ENCODE measurements at places on chromosomes 1 and 21.

GRCh38 chr1:113488576-113489177 lies 98.4 kb downstream of the MAGI3 start:
- no peak for DNase-seq

GRCh38 chr1:64019818-64020217 lies 183.6 kb upstream of the UBE2U start:
- DNase-seq = no peak

DNA sequence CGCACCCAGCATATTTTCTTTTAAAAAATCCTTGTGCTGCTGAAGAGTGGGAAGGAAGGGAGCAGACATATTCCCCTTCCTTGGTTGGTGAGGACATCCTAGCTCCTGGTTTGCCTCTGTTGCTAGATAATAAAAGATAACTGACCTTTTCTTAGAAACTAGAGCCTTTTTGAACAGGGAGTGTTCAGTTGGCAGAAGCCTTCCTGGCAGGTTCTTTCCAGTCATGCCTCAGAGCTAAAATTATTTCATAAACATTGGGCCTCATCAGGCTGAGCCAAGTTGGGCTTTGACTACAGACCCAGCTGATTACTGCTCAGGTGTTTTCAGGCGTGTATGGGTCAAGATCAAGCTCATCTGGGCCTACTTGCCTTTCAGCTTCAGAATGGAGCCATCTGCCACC lies 22.7 kb upstream of the SH3BGRL3 start:
- no peak for DNase-seq

GRCh38 chr1:193222056-193222615 lies 35.7 kb upstream of the B3GALT2 start:
- DNase-seq = no peak

DNA sequence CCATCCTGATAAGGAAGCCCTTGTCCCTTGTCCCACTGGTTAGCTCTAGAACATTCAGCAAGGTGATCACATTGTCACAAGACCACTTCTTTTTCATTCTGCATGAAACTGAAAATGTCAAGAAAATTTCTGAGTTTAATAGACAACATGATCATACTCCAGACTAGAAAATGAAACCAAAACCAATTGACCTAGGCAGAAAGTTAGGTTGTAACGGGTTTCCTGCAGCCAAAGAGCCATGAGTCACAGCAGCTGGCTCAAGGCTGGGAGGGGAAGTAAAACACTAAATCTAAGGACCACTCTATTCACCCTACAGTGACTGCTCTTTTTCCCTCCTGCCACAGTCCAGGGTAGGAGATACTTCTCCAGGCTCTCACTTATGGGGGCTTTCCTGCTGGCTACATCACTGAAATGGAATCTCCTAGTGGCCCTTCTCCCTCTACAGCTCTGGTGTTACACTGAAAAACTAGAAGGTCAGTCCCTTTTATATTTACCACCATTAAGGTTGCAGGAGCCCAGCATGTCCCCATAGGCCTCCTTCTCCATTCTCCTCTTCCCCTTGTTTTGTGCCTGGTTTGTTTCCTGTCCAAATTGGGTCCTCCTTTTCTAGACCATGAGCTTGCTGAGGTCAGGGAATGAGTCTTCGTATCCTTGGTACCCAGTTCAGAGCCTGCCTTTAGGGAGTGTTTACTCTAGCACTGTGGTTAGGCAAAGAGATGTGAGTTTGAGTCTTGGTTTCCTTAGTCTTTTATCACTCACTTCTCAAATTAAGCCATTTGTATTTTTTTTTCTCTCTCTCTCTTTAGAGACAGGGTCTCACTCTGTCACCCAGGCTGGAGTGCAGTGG lies 236.5 kb upstream of the JUN start:
- DNase-seq = no peak

DNA sequence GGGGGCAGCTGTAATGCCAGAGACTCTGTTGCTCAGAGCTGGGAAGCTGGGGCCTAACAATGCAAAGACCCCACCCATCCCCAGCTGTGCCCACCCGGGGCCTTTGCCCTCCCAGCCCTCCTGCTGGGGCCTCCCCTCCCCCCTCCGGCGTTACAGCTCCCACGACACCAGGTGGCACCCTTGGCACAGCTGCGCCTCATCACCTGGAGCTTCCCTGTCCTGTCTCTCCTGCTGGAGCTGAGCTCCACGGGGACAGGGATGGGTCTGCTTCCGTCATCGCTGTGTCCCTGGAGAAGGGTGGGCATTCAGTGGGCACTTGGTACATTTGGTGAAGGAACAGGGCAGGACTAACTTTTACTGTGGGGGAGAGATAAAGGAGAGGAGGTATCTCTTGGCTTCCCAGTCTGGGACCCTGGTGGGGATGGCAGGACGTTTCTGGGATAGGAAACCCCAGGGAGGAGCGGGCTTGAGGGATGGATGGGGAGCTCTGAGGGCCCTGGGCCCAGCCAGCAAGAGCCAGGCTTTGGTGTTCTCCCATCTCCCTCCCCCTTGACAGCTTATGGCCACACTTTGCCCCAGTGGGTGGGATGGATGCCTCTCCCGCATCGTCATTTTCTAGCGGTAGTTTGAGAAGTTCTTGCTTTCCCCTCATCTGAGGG lies 453.2 kb downstream of the PTPRU start:
- no peak for DNase-seq

GRCh38 chr1:61518670-61519400 lies 206.1 kb downstream of the TM2D1 start:
- DNase-seq = no peak

DNA sequence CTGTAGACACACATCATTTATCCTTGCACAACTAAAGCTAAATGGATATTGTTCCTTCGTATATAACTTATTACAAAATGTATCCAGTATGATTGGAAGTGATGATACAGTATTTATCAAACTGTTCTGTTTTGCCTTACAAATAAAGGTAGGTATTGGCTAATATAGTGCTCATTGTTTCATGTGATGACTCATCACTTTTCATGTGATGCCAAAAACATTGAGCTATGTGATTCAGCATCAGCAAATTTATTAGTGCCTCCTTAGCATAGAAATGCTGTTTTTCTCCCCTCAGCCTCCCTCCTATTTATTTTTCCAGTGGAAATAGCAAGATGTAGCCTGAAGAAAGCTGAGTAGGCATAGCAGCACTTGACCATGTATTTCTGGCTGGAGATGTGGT lies 228.6 kb upstream of the LYPLAL1 start:
- no peak for DNase-seq

GRCh38 chr1:51578383-51579109 lies 38.3 kb upstream of the OSBPL9 start:
- no peak for DNase-seq

DNA sequence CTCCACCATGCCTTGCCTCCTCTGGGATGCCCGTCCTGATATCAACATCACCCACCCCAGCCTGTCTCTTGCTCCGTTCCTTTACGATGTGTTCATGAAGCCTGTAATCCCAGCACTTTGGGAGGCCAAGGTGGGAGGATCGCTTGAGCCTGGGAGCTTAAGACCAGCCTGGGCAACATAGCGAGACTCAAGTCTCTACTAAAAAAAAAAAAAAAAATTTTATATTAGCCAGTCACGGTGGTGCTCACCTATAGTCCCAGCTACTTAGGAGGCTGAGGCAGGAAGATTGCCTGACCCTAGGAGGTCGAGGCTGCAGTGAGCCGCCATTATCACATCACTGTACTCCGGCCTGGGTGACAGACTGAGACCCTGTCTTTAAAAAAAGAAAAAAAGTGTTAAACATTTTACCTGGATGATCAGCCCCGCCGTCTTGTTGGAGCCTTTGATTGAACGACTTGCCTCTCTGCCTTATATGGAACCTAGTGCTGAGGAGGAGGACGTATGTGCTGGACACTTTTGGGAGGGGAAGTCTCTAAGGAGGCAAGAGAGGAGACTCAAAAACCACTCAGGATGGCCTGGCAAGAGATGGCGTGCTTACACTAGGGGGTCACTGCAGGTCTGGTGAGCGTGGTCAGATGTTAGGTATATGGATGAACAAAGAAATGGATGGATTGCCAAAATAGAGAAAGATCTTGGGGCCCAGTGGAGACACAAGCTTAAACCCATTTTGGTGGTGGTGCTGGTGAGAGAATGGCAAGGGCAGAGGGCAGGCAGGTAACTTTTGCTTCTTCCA lies 80.5 kb upstream of the IFFO2 start:
- DNase-seq = no peak

DNA sequence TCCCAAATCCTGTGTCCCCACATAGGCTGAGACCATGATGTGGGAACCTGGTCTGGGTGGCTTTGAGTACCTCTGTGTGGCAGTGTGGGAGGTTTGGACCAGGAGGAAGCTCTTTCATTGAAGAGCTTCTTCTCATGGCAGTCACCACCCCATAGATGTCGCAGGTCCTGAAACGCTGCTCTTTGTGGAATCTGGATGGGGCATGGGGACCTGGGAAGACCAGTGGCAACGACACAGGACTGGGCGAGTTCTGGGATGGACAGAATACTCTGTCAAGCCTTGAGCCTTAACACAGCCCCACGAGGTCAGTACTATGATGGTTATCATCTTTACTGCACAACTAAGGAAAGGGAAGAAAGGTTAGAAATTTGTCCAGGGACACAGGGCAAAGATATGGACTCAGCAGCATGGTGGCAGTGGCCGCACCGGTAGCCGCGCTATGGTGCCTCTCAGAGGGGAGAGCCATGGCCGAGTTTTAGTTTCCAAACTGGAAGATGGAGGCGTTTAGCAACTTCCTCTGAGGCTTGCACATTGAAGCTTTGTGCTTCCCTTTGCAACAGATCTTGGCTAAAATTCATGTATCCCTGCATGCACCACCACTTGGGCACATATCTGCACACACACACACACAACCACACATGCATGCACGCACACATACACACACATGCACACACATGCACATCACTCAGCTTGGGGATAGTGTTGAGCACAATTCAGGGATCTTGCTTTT lies 117.7 kb upstream of the C1orf174 start:
- no peak for DNase-seq

GRCh38 chr1:228684607-228685006 lies 50.7 kb upstream of the RHOU start:
- no peak for DNase-seq

GRCh38 chr1:157073944-157074685 lies 25.5 kb downstream of the ETV3L start:
- DNase-seq = no peak

- DNase-seq = no peak
These were observed 1.9 kb downstream of the BTBD19 start for GRCh38 chr1:44810101-44810761.

DNA sequence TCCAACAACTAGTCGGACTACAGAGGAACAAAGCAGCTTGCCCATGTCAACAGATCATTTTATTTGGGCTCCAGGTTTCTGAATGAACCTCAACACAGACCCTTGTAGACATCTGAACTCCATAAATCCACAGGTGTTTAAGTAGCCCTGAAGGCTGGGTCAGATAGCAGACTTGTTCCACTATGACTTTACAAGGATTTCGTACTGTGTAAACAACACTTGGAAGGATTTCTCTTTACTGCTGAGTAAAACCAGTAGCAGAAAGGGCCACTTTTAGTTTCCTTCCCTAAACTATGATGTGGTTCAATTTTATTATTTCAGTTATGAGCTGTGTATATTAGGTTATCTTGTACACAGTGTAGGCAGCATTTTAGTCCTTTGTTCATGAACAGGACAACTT lies 316.4 kb upstream of the ADGRL2 start:
- DNase-seq = no peak

- no peak for DNase-seq
These were observed 1.3 kb downstream of the RIT1 start for GRCh38 chr1:155909894-155910293.

GRCh38 chr1:82330330-82330729 lies 529.6 kb downstream of the ADGRL2 start:
- DNase-seq = no peak

DNA sequence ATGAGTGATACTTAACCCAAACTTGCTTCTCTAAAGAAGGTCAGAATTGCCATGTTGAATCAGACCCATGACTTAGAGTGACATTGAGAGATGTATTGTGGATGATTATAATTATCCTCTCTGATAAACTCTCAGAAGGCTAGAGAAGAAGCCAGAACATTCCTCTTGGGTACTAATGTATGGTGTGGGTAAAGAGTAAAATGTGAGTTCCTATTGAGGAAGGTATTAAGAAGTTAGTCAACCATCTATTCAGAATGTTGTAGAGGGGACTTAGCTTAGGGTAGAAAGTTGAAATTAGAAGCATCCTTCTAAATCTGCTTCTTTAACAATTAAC lies 7.3 kb downstream of the GMEB1 start:
- DNase-seq = no peak

- no peak for DNase-seq
These were observed 349.4 kb downstream of the HLX start for GRCh38 chr1:221228594-221228993.

DNA sequence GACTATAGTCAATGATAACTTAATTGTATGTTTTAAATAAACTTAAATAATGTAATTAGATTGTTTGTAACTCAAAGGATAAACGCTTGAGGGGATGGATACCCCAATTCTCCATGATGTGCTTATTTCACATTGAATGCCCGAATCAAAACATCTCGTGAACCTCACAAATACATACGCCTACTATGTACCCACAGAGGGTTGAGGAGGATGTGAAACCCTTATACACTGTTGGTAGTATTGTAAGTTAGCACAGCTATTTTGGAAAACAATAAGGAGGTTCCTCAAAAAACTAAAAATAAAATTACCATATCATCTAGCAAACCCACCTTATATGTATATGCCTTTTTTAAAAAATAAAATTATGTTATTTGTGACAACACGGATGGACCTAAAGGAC lies 198.6 kb downstream of the MRPL39 start:
- DNase-seq = no peak

DNA sequence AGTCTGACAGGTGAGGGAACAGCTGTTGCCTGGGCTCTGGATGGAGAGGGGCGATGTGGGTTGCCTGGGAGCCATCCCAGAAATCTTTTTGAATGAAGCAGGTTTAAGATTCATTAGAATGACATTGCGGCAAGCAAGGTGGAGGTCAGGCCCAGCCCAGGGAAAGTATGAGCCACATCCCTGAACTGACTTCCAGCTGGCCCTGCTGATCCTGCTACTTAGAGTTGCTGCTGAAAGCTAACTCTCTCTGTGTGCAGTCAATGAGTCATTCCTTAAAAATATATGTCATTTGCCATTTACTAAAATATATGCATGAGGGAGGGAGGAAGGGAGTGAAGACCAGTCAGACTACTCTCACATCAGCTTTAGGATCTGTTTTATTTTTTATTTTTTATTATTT lies 54.3 kb upstream of the RAB3GAP2 start:
- DNase-seq = no peak

GRCh38 chr1:145695821-145696629 lies 11.1 kb downstream of the PDZK1 start:
- no peak for DNase-seq

- peak; percentile 27 for DNase-seq
These were observed at the start of gene PRDM2 for GRCh38 chr1:13699936-13700520. Gene PRDM2 (plus strand): TSS chr1:13700188. CDS start chr1:13715606, 15,418 bp downstream.

DNA sequence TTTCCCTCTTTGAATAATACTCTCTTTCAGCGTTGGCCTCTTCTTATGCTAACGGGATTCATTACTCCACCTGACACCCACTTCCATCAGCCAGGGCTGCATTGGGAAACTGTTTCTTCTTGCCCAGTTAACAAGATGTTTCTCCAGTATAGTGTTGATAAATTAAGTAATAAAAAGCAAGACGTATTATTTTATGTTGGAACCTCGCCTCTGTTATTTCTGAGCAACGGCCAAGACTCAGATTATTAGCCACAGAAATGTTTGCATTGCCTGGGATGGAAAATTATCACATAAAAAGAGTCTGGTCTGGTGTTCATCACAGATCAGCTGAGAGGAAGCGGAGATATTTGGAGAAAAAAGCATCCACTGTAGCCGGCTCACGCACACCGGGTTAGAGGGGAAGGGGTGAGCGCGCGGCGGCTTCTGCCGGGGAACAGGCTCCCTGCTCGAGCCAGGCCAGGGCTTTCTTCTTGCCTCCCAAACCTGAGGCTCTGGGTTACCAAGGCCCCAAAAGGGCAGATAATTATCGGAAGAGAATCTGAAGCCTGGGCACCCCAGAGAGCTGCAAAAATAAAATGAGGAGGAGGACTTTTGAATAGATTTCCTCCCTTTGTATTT lies 189.5 kb downstream of the PRDM16 start:
- no peak for DNase-seq
